ENCODE measurements at places on chromosomes 13 and 19.

GRCh38 chr13:40911341-40911740 is 107.8 kb downstream of the ELF1 start:
- no peak for DNase-seq

- DNase-seq: no peak
Observed at GRCh38 chr19:38409631-38410133, 6.8 kb downstream of the FAM98C start.

GRCh38 chr13:100090861-100091260 is 2.0 kb downstream of the PCCA start:
- no peak for DNase-seq

- DNase-seq: no peak
Observed at GRCh38 chr19:52898101-52898500, 666 bp upstream of the ZNF320 start.

DNA sequence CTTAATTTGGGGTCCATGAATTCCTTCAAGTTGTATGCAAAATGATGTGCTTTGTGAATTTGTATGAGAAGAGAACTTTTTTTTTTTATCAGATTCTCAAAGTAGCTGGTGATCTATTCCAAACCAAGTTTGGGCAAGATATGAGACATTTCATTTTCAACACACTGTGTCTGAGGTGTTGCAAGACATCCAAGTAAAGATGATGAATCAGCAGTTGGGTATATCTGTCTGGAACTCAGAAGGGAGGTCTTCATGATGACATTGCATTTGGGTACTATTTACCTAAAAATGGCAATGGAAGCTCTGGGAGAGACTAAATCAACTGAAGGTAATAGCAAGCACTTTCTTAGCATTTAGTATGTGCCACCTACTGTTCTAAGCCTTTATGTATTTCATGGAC is 2.8 kb downstream of the FAM124A start:
- no peak for DNase-seq

GRCh38 chr13:30807392-30807791 is 72.0 kb downstream of the ALOX5AP start:
- DNase-seq: no peak

DNA sequence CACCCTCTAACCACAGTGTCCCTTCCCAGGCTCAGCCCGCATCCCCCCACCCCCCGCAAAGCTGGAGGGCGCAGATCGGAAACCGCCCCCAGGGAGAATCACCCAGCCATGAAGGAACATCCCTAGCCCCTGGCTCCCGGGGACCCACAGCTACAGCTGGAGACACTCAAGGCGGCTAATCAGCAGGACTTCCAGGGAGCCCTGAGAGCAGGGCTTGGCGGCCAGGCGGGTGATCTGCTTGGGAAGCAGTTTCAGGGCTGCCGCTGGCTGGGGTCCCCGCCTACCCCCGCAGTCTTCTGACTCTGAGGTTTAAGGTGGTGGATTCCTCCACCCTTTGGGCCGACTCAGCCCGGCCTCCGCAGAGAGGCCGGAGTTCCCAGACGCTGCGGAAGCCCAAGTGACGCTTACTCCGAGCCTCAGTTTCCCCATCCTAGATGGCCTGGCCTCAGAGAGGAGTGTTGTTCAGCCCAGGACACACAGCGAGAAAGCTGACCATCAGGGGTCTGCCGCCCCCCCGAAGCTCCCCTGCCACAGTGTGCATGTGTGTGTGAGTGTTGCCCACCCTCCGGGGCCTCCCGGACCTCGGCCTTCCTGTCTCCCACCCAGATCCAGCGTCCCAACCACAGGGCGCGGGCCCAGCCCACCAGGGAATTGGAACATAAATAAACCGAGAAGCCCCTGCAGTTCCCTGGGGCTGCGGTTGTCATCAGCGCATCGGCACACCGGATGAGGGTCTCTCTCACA is 9.8 kb downstream of the FUT6 start:
- no peak for DNase-seq

GRCh38 chr13:106113796-106114195 is 421.7 kb downstream of the EFNB2 start:
- no peak for DNase-seq
